Activated CD4-positive, alpha-beta T cell treated with anti-CD3 and anti-CD28 coated beads, Interleukin-2, amount 50 U/mL, for 16 hours (primary cell): ENCODE measurements at places on chromosomes 2 and 18.

GRCh38 chr2:167345559-167345958, 457.3 kb downstream of the XIRP2 start:
- no peak for DNase-seq

DNA sequence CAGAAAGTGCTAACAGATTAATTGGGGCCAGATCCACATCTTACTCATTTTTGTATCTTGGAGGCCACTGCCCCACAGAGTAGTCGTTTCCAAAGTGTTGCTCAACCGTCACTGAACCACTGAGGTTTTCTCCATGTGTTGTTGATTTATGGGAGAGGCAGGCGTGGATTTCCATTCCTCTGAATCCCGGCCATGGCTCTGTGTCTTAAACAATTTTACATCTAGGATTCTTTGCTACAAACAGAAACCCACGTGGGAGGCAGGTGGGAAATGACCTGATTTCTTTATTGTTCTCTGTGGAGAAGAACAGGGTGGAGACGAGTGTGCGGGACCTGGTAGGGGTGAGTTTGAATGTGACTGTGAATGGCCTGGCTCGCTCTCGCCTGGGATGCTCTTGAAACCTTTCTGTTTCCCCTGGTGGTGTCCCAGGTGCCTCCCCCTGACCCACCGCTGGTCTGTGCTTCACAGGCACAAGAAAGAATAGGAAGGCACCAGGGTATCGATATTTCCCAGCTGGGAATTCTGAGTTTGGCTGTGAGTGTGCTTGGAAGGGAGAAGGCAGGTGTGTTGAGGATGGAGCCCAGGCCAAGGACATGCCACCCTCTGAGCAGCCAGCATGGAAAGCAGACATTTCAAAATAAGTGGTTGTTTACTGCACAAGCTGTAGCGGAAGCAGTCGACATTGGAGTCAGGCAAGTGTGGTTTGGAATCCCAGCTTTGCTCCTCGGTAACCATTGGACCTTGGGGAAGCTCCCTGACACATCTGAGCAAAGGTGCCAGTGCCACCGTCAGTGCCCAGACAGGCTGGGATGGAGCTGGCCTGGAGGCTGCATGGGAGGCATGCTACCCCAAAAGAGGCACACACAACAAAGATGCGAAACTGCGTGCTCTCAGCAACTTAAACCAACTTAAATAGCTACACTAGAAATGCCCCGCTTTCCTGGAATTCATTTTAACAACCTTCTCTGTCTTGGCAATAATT, 50.0 kb downstream of the LPIN1 start:
- no peak for DNase-seq

- DNase-seq, result no peak
Observed at GRCh38 chr18:23320709-23321236, 132.3 kb upstream of the RIOK3 start.

DNA sequence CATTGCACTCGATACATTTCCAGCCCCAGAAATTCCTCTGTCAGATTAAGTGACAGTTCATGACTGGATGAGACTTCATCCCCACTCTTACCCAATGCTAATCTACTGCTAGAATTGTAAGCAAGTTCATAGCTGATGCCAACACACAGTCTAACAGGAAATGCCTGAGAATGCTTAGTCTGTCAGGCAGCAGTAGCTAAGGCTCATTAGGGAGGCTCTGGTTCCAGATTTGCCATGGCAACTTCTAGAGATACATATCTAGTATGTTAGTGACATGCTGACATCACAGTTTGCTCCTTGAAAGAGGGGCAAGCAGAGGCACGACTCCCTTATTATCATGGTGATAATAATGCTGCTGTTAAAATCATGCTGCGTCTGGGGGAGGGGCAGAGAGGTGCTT, 198.4 kb downstream of the RBM43 start:
- DNase-seq, result no peak

DNA sequence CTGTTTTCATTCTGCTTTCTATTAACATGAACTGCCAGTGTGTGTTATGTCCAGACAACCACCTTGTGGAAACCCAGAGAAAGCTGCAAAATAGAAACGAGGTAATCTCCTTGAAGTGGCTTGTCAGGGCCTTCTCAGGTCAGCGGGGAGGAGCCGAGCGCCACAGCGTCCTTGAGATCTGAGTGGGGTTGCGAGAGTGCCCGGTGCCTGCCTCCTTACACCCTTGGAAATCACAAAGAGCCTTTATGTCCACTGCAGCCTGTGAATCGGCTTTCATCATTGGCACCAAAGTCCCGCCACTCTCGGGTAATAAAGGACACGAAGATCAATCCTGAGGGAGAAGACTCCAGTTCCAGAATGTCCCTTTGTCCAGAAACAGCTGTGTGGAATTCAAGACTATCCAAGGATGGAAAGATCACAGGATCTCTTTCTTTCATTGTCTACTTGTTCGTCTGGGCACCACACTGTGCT, 135.2 kb downstream of the HRH4 start:
- DNase-seq, result no peak

DNA sequence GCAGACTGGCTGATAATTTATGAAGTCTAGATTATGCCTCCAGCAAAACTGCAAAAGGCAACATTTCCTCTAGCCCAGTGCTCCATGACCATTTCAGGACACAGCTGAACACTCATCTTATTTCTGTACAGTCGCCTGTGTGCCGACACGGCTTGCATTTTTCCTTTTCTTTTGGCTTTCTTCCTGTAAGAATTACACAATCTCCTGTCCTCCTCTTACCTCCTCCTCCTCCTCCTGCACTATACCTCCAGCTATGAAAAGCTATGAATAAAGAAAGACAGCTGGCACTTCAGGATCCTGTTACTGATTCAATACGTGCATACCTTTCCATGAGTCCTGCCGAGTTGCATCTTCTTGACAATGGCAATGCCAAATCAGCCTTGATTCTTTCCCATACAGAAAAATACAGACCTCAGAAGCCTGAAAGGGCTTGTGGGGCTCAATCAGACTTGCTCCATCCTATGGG, 32.2 kb upstream of the TRIB2 start:
- DNase-seq, result no peak

- no peak for DNase-seq
Observed at GRCh38 chr2:236805800-236806531, 236.3 kb downstream of the ACKR3 start.
